ENCODE measurements at places on chromosomes 6 and 20.

GRCh38 chr20:46946181-46946624 is 51.6 kb downstream of the EYA2 start:
- DNase-seq: no peak

DNA sequence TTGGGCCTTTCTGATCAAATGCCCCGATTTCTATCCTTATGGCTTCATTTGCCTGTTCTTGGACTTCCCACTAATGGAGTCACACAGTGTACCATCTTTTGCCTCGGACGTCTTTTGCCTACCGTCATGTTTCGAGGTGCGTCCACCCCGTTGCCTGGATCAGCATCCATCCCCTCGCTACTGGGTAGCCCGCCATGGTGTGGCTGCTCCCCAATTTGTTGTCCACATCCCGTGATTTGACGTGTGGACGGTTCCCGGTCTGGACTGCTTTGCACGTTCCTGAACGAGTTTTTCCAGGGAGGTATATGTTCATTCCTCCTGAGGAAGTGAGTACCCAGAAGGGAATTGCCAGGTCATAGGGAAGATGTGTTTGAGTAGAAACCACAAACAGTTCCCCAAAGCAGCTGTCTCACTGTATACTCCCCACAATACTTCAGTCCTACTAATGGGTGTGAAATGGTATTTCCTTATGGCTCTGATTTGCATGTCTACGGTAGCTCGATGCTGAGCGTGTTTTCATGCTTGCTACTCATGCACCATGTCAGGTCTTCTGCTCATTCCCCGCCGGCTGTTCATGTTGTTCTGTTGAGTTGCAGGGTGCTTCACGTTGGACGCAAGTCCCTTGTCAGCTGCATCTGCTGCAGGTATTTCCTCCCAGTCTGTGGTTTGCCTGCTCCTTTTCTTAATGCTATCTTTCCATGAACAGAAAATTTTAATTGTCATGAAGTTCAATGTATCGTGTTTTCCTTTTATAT is 86.8 kb upstream of the AFDN start:
- no peak for DNase-seq

- no peak for DNase-seq
Observed at GRCh38 chr6:132218059-132218696, 183.1 kb downstream of the MOXD1 start.

DNA sequence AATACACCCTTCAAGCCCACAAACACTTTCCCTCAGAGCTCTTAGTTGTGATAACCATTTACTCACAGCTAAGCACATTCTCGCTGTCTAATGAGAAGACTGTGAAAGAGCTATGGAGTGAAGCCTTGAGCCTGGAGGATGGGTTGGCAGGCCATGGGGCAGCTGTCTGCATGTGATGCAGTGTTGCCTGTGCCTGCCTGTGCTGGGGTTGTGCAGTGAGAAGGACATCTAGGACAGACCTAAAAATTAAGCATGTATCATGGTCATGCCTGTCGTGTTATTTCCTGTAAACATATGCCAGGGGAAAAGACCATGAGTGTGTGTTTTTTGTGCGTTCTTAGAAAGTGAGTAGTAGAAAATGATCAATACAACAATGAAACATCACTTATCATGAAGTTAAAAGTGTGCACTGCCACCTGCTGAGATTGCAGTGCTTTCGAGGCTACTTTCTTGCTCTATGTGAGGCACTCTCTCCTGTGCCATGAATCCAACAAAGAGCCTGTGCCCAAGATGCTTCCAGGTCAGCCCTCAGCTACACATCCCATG is 8.1 kb upstream of the ZC3H12D start:
- no peak for DNase-seq

- no peak for DNase-seq
Observed at GRCh38 chr6:151807513-151808370, at the start of gene ESR1. Gene ESR1 (plus strand): TSS chr6:151807682. CDS start chr6:151807913, 231 bp downstream.

DNA sequence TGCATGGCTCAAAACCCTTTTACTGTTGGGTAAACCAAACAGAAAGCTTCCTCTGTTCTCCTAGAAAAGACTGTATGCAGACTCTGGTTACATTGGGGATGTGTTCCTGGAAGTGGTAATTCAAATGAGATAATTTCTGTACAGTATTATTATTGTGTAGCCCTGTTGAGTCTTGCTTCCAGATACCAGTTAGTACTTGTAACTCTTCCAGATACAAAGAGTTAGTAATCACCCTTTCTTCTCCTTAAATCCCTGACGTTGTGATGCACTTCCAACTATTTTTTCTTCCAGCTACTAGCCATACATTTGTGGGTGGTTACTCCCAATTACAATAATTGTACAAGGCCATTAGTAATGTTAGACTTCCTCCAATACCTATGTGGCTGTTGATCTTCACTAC is 42.3 kb upstream of the GRIK2 start:
- DNase-seq: no peak

GRCh38 chr20:23257848-23258746 is 92.5 kb upstream of the NXT1 start:
- DNase-seq: peak; percentile 46

DNA sequence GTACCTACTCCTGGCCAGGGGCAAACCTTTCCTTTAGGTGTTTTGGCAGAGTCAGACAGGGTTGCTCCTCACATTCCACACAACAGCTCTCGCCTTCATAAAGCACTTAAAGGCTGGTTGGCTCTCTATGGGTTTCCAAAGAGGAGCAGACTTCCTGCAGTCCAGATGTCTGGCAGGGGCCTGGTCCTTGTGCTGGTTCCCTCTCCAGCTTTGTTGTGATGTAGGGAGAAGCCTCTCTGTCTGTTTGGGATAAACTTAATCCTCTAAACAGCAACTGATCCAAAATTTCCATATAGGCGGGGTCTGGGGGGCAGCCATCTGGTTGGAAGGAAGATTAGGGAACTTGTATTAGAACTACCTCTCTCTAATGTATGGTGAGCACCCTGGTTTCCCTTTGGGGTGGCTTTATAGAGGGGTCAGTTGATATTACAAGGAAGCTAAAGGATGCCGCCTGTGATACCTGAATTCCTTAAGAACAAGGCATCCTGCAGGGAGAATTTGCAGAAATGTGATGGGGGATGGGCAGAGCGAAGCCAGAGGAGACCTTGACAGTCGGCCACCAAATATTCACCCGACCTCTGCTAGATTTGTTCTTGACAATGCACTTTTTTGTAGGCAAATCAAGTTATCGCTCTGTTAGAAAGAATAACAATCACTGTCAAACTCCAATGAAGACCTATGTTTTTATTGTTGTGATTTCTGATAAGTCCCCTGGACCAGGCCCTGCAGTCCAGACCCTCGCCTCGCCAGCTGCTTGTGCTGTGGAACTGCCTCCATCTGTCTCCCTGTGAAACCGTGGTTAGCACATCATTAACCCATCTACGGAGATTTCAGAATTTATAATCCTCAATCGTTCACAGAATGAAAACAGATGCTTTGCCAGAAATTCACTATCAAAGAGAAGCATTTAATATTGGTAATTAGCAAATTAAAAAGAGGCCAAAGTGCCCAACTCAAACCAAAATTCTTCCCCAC is 94.0 kb upstream of the RALGAPA2 start:
- no peak for DNase-seq

DNA sequence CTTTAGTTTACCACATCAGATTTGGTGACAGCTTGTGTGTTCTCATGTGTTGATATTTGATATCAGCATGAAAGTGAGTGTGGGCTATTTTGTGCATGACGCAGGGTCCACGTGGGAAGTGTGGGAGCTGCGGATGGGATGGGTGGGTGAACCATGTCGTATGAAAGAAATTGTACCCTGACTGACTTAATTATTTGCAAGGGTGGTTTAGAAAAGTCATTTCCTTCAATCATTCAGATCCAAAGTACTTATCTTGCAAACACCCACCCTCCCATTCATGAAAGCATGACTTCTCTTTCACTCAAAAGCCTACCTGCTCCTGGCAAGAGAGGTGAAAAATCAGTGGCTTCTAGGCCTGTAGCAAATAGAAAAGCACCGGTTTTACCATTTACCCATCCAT is 91.8 kb upstream of the BACH2 start:
- DNase-seq: no peak

- DNase-seq: no peak
Observed at GRCh38 chr6:165249808-165250207, 59.6 kb downstream of the C6orf118 start.

DNA sequence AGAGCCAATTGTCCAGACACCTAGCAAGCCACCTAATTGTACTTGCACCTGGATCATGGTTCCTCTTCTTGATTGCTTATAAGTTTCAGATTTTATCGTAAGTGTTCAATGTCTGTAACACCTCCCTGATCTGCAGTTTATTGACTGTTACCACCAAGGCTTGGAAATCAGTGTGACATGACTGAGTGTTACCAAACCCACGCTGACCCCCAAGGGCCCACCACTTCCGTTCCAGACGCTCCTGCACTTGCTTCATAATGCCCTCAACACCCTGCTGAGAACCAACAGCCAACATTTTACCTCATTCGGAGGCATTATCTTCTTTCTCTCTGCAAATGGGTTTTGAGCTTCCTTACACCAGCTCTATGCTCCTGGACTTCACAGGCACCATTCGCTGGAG is 6.3 kb downstream of the CCR6 start:
- DNase-seq: no peak

DNA sequence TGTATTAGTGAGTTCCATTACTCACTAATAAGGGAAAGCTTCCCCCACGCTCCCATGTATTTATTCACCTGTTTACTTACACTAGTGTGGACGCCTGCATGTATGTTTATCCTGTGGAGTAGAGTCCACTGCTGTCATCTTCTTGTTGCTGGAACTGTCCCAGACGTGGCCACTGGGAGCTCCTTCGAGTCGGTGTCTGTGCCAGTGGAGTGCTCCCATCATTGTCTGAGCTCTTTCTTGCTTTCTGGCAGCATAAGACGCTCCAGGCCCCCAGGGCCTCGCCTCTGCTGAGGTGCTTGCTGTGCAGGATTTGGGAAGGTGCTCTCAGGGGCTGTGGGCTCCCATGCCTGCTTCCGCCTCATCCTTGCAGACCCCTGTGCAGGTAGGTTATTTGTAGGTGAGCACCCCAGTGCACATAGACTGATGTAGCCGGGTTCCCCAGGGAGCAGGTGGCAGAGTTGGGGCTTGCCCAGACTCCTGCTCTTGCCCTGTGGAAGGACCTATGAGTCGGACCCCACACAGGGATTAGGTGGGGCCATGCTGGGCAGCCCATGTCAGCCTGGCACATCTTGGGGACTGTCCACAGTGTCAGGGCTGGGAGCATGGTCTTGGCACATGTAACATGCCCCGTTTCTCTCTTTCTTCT is 16.6 kb downstream of the PHACTR3 start:
- no peak for DNase-seq

DNA sequence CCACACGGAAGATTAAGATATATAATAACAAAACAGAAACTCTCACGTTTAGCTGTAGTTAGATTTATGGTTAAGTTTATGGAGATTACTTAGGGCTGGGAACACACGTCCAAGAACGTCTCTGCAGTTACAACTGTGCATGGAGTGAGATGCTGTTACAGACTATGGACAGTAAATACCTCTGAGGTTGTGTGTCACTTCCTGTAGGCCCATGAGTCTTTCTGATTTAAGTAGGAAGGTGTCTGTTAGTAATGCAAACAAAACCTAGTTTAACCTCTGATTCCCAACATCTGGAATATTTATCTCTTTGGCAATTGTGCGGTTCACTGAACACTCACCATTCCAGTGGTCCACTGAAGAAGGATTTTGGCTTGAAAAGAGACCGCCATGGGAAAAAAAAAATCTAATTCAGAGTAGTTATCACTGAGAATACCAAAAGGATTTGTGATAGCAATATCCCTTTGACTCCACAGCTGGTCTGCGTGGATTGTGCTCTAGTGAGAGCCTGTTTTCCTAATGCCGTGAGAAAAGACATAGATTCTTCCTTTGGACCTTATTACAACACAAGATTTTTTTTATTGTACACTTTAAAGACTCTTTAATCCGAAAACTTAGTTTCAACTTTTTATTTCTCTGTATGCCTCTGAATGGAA is 478.2 kb upstream of the CITED2 start:
- peak; percentile 64 for DNase-seq

GRCh38 chr6:100456141-100456907 is 8.4 kb downstream of the SIM1 start:
- no peak for DNase-seq

GRCh38 chr6:6390849-6391602 is 70.6 kb upstream of the F13A1 start:
- no peak for DNase-seq

- no peak for DNase-seq
Observed at GRCh38 chr20:346640-347316, at the start of gene NRSN2. Gene NRSN2 (plus strand): TSS chr20:347111. CDS start chr20:349644, 2,533 bp downstream.

- no peak for DNase-seq
Observed at GRCh38 chr6:168852376-168852884, 401.2 kb downstream of the THBS2 start.

DNA sequence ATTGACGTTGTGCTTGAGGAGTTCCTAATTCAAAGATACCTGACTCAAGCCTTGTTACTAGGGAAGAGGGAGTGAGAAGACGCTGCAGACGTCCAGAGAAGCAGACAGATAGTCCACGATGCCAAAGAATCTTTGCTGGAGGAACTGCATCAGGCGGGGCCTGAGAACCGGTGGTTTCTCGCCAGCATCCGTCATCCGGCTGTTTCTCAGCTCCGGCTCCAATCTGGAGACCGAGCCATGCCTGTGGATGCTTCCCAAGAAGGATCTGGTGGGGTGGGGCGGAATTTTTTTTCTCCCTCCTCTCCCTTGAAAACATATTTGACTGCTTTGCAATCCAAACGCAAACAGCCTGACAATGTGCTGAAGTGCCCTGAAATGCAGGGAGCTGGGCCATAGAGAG is 125.8 kb upstream of the SRSF6 start:
- DNase-seq: no peak

DNA sequence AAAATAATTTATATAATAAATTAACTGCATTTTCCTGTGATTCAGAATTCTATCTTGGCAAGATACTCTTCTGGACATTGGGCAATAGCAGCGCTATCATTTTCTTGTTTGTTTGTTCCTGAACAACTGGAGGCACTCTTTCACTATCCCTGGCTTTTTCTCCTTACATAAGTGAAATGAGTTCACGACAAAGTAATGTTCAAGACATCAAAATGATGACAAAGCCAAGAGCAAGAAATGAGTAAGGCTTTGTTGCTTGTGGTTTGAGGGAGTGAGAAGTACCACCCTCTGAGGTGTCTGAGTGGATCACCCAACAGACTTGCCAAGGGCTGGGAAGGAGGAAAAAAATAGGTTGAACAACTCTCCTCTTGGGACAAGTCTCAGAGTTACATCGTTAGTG is 466.6 kb upstream of the JAG1 start:
- DNase-seq: peak; percentile 68

DNA sequence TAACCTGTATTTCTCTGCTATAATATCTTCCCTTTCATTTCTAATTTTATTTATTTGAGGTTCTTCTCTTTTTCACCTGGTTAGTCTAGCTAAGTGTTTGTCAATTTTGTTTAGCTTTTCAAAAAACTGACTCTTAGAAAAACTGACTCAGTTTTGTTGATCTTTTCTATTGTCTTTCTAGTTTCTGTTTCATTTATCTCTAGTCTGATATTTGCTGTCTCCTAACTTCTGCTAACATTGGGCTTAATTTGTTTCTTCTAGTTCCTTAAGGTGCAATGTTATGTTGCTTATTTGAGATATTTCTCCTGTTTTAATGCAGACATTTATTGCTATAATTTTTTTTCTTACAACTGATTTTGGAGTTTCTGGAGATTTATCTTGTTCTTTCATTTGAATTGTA is 1011.0 kb downstream of the EPHA7 start:
- no peak for DNase-seq
